ENCODE measurements at places on chromosomes 4 and X.

GRCh38 chrX:96564595-96564994 lies 120.0 kb upstream of the DIAPH2 start:
- DNase-seq = no peak

DNA sequence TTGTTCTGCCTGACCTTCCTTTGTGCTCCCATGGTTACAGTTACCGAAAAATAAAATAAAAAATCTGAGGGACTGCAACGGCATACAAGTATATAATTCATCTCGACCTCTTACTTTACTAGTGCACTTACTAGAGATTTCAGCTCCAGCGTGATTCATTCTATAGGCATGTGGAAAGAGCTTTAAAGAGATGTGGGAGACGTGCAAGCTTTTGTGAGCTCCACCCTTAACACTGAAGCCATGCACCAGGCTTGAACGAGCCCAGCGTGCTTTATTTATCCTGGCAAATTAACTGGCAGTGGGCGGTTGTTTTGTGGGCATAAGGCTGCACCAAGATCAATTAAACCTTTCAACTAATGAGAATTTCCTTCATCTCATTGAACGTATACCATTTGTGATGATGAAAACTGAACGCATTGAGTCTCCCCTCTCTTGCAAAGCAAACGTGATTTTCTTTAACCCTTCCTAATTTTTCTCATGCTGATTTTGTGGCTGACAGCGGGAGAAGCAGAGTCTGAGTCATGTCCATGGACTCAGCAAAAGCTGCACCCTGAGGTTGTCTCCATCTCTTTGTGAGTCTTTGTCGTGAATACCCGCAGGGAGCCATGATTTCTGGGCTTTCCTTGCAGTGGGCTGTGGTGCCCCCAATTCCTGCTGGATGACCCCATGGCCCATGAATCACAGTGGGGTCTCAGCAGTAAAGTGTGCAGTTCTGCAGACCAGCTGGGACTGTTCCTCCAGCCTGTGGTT lies 60.1 kb downstream of the MXRA5 start:
- no peak for DNase-seq

DNA sequence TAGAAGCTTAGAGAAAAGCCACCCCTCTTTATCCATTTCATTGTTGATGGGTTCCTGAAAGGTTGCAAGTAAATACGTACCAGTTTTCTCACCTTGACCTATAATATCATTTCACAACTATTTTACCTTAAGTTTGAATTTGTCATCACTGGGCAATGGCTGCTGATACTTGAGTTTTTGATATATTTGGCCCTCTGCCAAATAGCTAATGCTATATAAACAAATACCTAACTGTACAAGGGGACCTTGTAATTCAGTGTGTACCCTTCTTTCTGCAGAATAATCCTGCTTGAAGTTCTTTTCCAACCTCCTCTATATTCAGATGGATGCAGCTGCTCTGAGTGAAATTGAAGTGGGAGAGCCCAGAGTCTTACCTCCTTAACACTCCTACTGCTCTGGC lies 19.0 kb upstream of the GLUD2 start:
- DNase-seq = no peak

DNA sequence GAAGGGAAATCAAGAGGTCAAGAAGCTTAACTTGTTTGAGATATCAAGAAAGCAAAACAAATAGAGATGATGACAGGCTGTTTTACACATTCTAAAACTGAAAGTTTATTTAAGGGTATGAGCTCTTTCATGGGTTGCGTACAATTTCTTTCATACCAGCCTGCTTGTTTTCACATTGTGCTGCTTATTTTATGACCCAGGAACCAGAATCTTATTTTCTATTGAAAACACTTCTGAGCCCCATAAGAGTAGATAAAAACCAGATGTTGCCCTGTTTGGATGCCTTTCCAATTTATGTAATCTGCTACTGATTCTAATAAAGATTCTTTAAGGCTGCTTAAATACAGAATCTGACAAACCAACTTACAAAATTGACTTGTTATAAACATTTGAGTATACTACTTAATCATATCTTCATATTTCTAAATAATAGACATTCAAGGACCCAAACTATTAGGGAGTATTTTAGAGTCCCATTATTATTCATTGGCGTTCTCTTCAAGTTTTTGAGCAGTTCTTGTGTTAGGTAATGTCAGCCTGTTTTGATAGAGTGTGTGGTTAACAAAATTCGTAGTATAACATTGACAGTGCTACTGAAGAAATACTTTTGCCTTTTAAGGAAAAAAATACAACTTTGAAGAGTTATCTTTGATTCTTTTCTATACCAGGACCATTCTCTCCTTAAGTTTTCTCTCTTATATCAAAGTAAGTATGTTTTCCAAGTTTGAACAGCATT lies 74.4 kb downstream of the PDLIM5 start:
- DNase-seq = no peak

DNA sequence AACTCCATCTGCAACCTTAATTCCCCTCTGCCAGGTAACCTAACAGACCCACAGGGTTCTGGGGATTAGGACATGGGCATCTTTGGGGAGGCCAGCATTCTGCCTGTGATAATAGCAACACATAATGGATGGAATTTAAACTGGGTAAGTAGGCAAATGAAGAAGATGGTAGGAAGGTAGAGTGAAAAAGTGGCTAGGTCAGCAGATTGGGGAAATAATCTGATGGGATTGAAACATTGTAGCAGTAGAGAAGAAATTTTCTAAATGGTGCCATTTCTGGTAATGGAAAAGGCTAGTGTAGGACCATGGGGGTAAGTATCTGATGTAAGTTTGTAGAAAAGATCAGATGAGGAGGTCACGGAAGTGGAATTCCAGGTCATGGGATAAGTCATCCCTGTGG lies 3.0 kb upstream of the CT47C1 start:
- DNase-seq = no peak

DNA sequence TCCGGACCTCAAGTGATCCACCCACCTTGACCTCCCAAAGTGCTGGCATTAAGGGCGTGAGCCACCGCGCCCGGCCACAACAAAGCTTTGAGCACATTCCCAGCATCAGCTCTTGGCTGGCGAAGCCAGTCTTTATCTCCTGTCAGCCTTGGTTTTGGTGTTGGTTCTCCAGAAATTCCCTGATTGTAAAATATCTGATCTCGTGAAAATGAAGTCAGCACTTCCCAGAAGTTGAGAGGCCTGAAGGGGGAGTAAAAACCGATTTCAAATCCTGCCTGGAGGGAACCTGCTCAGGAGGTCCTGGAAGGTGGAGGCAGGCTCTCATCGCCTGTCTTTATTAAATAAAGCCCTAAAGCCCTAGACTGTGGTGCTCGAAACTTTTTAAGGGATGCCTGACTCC lies 33.6 kb downstream of the PTTG2 start:
- no peak for DNase-seq

- DNase-seq = no peak
Measured at GRCh38 chrX:41086627-41086932, 1.3 kb downstream of the USP9X start.

- no peak for DNase-seq
Measured at GRCh38 chrX:145832796-145833195, 15.2 kb downstream of the SLITRK2 start.

GRCh38 chr4:11106759-11107158 lies 321.9 kb downstream of the HS3ST1 start:
- DNase-seq = no peak

GRCh38 chrX:11446949-11447348 lies 153.7 kb downstream of the AMELX start:
- no peak for DNase-seq

DNA sequence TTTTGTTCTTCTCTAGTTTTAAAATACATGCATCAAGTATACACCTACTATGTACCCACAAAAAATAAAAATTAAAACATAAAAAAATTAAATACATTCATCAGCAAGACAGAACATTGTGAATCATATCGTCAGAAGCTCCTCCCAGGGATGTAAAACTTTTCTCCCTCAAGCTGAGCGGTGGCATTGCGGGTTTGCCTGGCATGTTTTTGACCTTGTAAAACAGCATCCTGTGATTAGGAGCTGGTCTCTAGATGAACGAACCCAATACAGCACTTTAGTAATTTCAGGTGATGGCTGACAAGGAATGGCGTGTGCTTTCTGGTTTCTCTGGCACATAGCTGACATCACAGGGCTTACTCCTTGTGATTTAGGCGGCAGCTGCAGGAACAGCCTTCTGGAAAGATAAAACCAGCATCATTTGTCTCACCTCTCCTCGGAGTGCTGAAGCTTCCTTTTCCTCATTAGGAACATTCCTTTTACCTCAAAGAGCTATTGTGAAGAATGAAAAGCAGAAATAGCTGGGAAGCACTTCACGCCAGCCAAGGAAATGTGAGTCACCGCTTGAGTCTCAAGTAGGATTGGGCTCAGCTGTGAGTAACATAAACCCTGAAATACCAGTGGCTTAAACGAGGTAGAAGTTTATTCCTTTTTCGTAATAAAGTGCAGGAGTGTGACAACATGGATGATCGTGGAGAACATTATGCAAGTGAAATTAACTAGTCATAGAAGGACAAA lies 44.3 kb downstream of the NYX start:
- no peak for DNase-seq

DNA sequence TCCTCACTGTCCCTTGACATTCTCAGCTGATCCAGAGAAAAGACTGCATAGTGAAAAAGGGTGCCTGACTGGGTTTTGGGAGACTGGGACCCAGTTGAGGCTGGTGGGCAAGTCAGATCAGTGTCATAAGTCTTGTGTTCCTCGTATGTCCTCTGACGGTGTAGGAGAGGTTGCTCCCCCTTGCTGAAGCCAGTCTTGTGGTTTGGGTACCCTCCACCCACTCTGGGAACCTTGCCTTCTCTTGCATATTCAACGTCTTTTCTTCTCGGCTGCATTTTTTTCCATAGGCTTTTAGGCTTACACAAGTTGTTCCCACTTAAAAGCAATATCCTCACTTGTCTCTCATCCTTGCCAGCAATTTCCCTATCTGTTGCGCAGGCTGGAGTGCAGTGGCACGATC lies 211.9 kb downstream of the PTTG2 start:
- DNase-seq = no peak

Data from D341Med (cell line).